ENCODE measurements at places on chromosomes 7 and 10. TPM values are rescaled to one million over a fixed set of nuclear protein-coding genes. Genes with fewer than 3 reads are reported as not detected.

- no peak for DNase-seq
Measured at GRCh38 chr7:7772397-7772821, 54.0 kb upstream of the RPA3 start.

The IRF5 gene
- 8.2 TPM for total RNA-seq

GRCh38 chr10:57141708-57142107, 780.6 kb upstream of the ZWINT start:
- DNase-seq = no peak

GRCh38 chr10:88194041-88194887, 330.8 kb downstream of the PTEN start:
- peak; percentile 29 for DNase-seq

- no peak for DNase-seq
Measured at GRCh38 chr10:122225330-122225729, 45.8 kb upstream of the BTBD16 start.

GRCh38 chr10:16950656-16951601, 133.7 kb upstream of the RSU1 start:
- DNase-seq = no peak

DNA sequence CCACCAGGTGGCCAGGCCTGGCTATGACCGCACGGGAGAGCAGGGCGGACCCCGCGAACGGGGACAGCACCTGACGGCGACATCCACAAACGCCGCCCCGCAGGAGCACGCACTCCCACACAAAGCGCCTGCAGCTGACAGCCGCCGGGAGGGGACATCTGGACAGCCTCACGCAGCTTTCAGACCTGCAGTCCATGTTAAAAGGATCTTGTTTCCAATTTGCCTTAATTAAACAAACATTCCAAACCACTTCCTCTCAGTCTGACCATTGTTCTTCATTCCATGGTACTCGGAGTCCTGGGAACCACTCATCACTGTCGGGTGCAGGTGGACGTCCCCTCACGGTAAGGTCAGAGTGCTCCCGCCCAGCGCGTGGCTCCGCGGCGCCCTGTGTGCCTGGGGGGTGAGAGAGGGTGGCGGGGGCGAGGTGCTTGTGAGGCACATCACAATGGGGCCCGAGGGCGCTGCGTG, 5.9 kb upstream of the GPER1 start:
- DNase-seq = no peak

DNA sequence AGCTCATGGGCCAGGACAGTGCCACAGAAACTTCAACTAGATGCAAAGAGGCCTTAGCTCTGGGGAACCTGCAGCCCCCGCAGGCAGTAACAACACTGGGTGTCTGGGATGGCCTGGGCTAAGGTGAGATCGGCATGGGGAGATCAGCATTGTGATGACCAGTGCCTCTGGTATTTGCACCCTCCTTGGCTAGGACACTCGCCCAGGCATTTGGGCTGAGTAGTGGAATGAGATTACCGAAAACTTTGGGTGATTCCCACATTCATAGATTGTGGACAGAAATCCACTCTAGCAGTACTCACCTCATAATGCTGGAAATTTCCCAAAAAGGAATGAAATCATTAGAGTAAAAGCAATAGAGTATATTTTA, 70.6 kb upstream of the ZMIZ2 start:
- DNase-seq = no peak

DNA sequence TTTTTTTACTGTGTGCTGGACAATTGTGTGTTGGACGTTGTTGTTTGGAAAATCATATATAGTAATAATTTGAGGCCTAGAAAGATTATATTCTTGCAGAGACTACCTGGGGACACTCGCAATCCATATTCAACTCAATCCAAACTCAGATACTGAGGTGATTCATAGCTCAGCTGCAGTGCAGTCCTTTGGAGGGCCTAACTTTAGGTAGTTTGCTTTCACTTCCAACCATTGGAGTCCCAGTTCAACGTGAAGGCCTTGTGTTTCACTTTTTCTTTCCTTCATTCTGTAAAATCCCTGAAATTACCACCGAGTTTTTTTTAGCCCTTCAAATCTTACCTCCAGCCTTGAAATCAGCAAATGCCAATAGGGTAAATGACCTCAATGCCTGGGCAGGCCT, 32.3 kb downstream of the ATRNL1 start:
- no peak for DNase-seq

DNA sequence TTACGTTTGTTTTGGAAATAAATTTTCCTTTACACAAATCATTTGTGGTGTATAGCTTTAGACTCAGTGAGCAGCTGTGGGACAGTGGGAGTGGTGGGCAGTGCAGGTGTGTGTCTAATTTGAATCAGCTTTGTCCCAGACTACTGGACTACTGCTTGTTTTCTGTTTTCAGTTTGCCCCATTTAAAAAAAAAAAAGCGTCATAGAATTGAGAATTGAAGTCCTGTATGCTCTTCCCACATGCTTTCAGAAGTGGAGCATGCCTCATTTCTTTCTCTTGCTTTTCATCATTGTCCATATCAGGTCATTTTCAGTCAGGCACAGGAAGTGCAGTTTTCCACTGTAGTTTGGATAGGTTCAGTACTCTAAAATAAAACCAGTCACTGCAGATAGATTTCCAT, 66.1 kb downstream of the SHH start:
- no peak for DNase-seq

GRCh38 chr7:54841772-54842697, 83.0 kb upstream of the SEC61G start:
- DNase-seq = no peak
